ENCODE measurements at places on chromosomes 3 and 15. TPM values are rescaled to one million over a fixed set of nuclear protein-coding genes. Genes with fewer than 3 reads are reported as not detected.

DNA sequence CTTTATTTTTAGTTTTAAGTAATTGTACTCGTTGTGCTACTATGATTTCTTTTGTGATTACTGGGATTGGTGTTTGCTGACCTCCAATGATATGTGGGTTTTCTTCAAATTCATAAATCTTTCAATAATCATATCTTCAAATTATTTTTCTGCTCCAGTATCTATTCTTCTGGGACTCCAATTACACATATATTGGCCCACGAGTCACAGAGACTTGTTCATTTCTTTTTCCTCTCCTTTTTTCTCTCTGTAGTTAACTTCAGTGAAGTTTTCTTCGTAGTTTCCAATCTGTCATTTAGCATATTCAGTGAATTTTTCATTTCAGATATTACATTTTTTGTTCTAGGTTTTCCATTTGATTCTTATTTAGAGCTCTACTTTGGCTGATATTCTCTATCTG lies 21.4 kb downstream of the RFX7 start:
- no peak for DNase-seq

MITF gene
- 2.7 TPM for total RNA-seq

GRCh38 chr3:109851854-109852253 lies 514.5 kb upstream of the DPPA4 start:
- no peak for DNase-seq

CPNE9 gene
- total RNA-seq: 1.3 TPM

CKMT1B gene
- 1.9 TPM for total RNA-seq
